Lung (tissue), 17 donors: ENCODE measurements at places on chromosomes 7 and 10. TPM values are rescaled to one million over a fixed set of nuclear protein-coding genes. Genes with fewer than 3 reads are reported as not detected.

Gene TMEM229A
- not detected for polyA plus RNA-seq

GRCh38 chr7:2931034-2931415, 86.9 kb upstream of the GNA12 start:
- DNase-seq = no peak

DNA sequence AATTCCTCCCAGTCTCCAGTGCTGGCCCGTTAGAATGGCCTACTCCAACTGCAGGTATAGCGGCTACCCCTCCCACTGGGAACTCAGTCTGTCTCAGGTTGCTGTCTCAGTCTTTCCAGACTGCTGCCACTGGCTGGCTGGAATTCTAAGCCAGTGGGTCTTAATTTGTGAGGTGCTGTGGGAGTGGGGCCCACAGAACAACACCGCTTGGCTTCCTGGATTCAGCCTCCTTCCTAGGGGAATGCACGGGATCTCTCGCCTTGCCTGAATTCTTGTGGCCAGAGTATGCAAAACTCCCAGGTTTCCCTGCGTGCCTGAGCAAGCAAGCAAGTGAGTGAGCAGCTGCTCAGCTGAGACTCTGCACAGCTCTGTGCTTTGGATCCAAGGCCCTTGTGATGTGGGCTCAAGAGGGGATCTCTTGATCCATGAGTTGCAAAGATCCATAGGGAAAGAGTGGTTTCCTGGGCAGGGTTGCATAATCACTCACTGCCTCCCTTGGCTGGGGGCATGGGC, 41.5 kb upstream of the GPR141 start:
- no peak for DNase-seq

DNA sequence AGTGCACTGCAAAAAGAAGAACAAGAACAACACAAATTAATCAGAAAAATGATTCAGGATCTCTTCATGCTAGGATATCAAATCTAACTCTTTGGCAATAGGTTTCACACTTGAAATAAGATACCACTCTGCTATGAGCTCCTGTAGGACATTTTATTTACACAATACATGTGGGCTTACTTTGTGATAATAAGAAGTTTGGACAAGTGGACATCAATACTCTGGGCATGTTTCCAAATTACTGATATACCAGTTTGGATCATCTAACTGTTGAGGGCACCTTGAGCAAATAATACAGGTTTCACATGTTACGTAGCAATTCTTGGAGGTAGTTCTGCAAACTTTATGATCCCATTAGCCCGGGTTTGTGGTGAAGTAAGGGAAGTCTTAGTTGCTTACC, 59.8 kb downstream of the CPVL start:
- DNase-seq = no peak

GRCh38 chr7:40879941-40880543, 745.2 kb downstream of the SUGCT start:
- DNase-seq = no peak
